ENCODE measurements at places on chromosomes 16 and 17. TPM values are rescaled to one million over a fixed set of nuclear protein-coding genes. Genes with fewer than 3 reads are reported as not detected.

Gene RBL2
- 165 TPM for polyA plus RNA-seq

Gene KRT28
- not detected for polyA plus RNA-seq

Gene CCL23
- not detected for polyA plus RNA-seq

Gene ASPHD1
- not detected for polyA plus RNA-seq

Gene EPOP
- not detected for polyA plus RNA-seq

Gene HSD17B2
- not detected for polyA plus RNA-seq

Gene NPB
- polyA plus RNA-seq = not detected

Gene C1QL1
- not detected for polyA plus RNA-seq

Gene NKD1
- polyA plus RNA-seq = not detected

Gene WNK4
- polyA plus RNA-seq = not detected

DNA sequence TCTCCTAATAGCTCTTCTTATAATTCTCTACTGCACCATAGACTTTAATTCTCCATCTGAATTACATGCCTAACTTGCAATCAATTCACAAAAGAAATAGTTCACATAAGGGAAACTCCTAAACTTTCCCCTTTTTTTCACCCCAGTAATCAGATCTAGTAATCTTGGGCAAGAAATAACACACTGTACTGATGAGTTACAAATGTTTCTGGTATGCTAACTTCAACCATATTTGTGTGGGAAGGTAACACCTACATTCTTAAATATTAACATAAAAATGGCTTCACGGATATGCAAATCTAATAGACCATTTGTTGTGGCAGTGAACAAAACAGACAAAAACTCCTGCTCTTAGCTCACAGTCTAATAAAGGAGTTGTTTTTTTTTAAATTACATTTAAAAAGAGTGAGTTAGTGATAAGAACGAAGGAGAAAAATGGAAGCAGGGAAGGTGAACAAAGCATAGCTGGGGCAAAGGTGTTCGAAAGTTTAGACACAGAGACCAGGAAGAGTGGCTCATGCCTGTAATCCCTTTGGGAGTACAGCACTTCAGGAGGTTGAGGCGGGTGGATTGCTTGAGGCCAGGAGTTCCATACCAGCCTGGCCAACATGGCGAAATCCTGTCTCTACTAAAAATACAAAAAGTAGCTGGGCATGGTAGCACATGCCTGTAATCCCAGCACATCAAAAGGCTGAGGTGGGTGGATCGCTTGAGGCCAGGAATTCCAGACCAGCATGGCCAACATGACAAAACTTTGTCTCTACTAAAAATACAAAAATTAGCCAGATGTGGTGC lies 34.8 kb downstream of the CMTM3 start:
- DNase-seq = no peak

- no peak for DNase-seq
Observed at GRCh38 chr16:31367853-31368252, 12.9 kb downstream of the ITGAX start.

- DNase-seq = no peak
Observed at GRCh38 chr16:976389-976931, 5.1 kb upstream of the SOX8 start.

DNA sequence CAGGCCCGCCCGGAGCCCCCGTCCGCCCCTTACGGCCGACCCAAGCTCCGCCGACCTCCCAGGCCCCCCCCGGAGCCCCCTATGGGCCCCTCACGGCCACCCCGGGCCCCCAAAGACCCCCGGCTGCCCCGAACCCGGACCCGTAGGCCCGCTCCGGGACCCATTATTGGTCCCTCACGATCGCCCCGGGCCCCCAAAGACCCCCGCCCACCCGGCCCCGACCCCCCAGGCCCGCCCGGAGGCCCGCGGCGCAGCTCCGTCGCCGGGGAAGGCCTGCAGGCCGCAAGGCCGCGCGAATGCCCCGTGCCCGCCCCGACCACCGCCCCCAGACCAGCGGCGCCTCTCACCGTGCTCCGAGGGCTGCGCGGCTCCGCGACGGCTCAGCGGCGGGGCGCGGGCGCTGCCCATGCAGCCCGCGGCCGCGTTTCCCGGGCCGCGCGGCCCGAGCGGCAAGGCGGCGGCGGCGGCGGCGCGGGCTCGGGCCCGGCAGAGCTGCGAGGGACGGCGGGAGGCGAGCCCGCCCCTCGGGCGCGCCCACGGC lies 393 bp downstream of the ANKRD11 start:
- no peak for DNase-seq

- DNase-seq = no peak
Observed at GRCh38 chr17:19301274-19301951, 61.1 kb downstream of the B9D1 start.

DNA sequence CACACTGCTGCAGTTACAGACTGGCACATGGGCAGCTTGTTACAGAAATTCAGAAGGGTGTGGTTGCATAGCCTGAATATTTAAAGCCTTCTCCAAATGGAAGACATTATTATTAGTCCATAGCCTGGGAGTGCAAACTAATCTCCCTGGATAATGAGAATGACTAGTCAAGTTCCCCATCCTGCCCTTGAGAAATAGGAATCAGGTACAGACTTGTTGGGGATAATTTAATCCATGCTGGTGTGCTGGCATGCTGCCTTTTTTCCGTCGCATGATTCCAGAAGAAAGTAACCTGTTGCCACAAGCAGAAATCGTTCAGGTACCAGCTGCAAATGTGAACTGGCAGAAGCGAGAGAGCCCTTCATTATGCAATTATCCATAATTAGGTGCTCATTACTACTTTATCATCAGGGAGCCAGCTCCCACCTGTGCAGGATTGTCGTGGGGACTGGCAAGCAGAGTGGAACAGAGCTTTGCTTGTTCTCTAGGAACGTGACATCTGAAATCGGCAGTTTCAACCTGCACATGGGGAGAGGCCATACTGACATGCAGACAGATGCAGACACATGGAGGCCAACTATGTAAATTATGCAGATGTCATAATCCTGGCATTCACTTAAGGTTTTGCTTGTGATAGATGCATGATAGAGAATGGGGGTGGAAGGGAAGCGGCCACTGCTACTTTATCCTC lies 419.4 kb downstream of the PMP22 start:
- no peak for DNase-seq

- DNase-seq = no peak
Observed at GRCh38 chr17:55635253-55635914, 87.3 kb downstream of the TMEM100 start.

- no peak for DNase-seq
Observed at GRCh38 chr16:55076053-55076452, 145.4 kb downstream of the IRX5 start.

GRCh38 chr16:79632289-79632688 lies 31.8 kb upstream of the MAF start:
- no peak for DNase-seq

GRCh38 chr16:12545297-12545610 lies 258.4 kb downstream of the CPPED1 start:
- no peak for DNase-seq

- DNase-seq = no peak
Observed at GRCh38 chr16:22782314-22782713, 31.6 kb upstream of the HS3ST2 start.

DNA sequence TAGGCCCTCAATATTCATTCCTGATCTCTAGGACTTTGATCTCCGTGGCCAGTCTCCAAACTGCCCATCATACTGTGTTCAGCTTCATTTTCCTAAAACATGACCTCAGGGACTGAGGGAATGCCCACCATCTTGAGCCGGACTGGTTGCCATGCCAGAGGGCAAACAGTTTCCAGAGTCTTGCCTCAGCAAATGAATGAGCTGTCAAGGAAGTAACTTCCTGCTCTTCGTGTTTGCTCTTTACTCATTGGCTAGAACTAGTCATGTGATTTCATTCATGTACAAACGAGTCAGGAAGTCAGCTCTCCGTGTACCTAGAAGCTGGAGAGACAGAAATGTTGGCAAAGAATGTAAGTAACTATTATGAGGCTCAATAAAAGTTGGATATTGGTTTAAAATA lies 50.2 kb downstream of the ANKFN1 start:
- DNase-seq = no peak

DNA sequence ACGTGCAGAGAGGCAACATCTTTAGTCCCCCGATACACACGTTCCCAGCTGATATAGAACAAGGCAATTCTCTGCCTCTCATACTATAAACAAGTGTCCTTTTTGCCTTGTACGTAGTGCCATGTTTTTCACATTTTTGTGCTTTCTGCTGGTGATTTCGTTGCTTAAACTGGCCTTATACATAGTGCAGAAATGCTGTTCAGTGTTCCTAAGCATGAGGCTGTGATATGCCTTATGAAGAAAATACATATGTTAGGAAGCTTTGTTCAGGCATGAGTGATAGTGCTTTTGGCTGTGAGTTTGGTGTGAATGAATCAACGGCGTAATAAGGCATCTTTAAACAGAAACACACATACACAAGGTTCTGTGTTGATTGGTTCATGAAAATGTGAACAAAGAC lies 77.2 kb downstream of the KATNIP start:
- DNase-seq = no peak

DNA sequence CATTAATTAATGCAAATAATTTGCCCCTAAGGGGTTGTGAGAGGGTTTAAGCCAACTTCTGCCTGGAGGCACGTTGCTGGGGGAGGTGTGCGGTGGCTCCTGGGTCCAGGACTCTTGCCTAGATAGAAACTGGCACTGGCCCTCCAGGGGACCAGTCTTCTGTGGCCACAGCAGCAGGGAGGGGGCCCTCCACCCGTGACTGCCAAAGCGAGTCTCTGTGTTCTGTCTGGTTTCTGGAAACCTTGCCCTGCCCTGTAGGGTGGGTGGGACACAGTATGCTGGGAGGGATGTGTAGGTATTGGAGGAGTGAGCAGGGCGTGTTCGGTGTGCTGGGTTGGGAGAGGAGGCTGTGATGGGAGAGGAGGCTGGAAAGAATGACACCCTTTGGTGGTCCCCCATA lies 78.8 kb downstream of the TBC1D16 start:
- no peak for DNase-seq

DNA sequence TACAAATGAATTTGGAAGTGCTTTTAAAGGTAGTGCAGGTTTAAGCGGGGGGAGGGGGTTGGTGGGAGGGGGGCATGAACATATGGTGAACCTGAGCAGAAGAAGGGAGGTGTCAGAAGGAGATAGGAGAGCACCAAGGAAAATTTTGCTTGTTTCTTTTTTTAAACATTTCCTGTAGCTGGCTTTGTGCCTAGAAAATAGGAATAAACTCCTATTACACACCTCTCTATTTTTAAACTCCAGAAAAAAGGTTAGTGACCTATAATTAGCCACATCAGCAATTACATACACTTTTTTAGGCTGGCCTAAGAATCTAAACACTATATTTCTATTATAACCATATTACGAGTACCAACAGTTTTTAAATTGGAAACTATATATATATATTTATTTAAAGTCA lies 159.1 kb downstream of the SKAP1 start:
- DNase-seq = no peak

DNA sequence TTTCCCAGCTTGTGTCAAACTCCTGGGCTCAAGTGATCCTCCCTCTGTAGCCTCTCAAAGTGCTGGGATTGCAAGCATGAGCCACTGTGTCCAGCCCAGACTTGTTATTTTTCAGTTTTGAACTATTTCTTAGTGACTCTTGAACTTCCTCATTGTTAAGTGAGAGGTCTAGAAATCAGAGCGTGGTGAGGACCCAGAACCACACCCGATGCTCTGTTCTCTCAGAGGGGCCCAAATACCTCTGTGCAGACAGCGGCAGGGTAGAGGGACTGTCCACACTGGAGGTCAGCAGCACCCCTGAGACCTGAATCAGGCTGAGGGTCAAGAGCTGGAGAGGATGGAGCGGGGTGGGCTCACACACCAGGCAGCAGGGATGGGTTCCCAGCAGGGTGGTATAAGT lies 47.7 kb upstream of the MEAK7 start:
- no peak for DNase-seq

- no peak for DNase-seq
Observed at GRCh38 chr16:59048876-59049275, 314.8 kb upstream of the GOT2 start.

DNA sequence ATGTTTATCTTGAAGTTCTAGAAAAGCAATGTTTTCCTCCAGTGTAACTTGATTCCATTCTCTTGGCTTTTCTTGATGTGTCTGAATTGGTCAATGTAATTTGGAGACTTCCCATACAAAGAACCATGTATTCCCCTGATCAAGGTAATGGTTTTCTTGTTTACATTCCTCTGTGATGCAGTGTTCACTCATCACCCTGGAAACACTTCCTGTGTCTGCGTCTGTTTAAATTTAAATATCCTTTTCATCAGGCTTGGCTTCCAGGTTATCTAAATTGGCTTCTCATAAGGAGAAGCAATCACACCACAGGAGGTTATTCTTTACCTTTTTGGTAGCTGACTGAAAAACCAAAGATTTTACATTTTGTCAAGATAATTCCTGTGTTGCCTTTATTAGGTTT lies 237.3 kb upstream of the WSCD1 start:
- no peak for DNase-seq

GRCh38 chr16:12097523-12098428 lies 121.2 kb downstream of the SNX29 start:
- no peak for DNase-seq

GRCh38 chr17:73623818-73624217 lies 20.4 kb downstream of the SDK2 start:
- DNase-seq = no peak

GRCh38 chr16:4800290-4801041 lies 2.0 kb downstream of the ROGDI start:
- no peak for DNase-seq

- DNase-seq = no peak
Observed at GRCh38 chr16:22847690-22848089, 33.7 kb downstream of the HS3ST2 start.

GRCh38 chr16:75506574-75506973 lies 11.3 kb upstream of the CHST6 start:
- no peak for DNase-seq

DNA sequence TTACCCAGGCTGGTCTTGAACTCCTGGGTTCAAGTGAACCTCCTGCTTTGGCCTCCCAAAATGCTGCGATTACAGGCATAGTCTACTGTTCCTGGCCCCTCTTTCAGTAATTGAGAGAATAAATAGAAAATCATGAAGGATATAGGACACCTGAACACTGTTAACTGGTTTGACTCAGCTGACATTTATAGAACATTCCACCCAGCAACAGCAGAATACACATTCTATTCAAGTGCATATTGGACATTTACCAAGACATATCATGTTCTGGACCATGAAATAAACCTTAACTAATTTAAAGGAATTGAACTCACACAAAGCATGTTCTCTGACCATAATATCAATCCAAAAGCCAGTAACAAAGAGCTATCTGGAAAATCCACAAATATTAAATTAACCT lies 19.8 kb upstream of the BAIAP2 start:
- DNase-seq = no peak

Measured in naive B cell (primary cell).